ENCODE measurements at places on chromosomes 12 and 14.

- DNase-seq, result no peak
Observed at GRCh38 chr14:93046705-93047050, 69.0 kb downstream of the ITPK1 start.

DNA sequence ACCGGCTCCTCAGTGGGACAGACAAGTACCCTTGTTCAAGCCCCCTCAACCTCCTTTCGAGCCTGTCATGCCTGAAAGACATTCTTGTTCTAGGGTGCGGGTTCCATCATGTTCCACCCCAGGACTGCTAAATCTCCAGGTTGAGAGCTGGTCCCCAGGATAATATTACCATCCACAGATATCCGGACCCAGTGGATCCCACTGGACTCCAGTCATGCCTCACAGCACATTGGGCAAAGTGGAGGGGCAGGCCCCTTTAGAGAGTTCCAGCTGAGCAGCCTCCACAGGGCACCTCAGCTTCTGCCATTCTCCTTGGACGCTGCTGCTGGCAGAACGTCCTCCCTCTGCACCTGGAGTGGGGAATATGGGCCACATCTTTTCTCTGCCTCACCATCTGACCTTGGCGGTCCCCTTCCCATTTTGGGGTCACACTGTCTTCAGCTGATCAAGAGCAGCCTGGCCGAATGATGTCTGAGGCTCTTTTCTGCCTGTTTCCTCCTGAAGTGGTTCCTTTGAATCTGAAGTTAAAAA lies 137.4 kb downstream of the BCL11B start:
- no peak for DNase-seq

DNA sequence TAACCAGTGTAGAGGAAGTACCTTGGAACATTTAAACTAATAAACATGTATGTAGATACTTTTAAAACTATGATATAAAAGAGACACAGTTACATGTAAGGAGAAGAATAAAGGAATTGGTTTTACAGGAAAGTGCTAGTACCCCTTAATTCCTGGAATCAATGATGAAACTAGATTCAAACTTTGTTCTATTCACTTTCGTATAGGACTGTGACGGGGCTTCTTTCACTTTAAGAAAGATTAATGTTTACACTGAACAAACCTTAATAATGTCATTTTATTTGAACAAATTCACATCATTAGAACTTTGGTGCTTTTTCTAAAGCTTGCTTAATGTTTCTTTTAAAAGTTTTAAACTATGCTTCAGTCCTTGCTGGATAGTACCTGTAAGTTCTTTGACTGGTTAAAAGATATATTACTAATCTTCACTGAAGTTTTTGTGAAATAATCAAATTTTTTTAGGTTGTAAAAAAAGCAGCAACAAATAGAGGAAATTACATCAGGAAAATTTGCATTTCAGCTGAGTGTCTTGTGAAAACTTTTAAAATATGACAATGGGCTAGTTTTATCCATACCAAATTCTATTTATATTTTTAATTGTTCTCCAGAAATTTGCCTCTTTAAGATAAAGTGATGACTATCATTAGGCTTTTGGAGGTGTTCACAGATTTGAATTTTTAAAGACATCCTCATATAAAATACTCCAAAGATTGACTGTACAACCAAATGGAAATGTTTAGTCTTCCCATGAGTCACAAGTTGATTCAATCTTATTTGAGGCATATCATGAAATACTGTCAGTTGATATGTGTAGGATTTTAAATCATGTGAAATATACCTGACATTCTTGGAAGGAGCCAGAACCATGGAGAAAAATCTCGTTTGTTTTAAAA lies 36.2 kb downstream of the PAPOLA start:
- DNase-seq, result no peak

DNA sequence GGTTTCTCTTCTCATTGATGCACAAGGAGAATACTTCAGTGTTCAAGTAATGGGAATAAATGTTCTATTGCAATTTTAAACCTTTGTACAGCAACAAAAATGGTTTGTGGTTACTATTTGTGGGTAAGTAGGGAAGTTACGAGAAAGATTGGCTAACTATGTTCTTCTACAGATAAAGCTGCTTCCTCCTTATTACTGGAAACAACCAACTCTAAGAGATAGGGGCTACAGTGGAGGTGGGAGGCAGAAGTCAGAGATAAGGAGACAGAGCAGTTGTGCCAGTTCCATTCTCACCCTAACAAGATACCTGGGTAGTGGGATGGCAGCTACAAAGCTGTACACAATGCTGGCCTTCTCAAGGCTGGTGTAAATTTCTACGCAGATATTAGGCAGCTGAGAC lies 16.2 kb downstream of the NOXRED1 start:
- DNase-seq, result no peak

DNA sequence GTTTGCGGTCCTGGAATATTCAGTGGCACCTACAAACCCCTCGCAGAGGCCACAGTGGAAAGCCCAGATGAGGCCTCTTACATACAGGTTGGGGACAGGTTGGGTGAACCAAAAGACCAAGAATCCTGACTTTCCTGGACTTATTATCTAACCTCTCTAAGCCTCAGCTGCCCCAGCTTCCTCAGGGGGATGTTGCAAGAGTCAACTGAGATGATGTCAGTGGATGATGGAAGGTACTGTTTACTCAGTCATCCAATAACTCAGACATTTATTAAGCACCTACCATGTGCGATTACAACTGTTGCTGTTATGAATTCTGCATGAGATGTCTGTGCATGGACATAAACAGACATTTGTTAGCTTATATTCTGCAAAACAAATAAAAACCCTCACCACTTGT lies 72.8 kb downstream of the RFX4 start:
- no peak for DNase-seq

- DNase-seq, result no peak
Observed at GRCh38 chr14:103688441-103688840, 26.8 kb downstream of the XRCC3 start.

DNA sequence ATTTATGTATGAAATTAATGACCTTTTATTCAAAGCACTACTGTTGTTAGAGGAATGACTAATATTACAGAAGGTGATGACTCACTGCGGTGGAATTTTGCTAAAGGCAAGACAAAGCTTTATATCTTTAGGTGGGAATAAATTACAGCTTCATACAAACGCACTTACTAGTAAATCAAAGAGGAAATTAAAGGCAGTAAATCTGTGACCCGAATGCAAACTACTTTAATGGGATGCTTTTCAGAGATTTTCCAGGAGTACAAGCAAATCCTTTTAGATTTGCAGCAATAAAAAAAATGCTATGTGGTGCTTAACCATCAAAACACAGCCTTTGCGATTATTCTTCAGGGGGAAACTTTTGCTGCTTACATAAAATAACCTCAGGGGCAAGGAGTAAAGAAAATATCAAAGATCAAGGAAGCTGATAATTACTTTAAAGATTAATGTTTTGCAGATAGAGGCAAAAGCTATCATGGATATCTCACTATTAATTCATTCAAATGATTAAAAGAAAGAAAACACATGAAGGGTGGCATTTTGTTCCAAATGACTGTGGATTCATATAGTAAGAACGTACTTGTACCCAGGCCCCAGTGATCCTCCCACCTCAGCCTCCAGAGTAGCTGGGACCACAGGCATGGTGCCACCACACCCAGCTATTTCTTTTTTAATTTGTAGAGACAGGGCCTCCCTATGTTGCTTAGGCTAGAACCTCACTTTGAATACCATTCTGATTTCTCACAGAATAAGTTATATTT lies 98.9 kb downstream of the DENND5B start:
- no peak for DNase-seq

DNA sequence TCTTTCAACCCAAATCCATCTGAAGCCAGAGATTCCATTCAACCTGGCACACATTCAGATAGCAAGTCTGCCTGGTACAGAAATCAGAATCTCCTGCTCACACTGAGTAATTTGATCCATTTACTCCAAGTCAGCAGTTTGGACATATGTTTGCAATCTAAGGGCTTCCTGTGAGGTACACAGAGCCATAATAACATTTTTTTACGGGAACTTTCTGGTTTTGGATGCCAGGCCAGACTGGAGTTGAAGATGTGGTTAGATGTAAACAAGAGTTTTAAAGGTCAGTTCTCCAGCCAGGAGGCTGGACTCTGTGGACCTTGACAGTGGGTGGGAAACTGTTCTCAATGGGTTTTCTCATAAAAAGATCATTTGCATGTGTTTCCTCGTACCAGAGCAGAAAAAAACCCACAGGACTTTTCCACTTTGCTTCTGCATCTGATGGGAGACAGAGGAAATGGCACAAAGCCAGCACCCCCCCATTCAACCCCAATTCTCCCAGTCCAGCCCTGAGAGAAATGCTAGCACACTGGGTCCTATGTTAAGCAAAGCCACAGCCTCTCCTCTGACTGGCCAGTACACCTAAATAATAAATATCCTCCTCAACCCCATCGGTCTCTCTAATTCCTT lies 17.7 kb upstream of the TSPAN11 start:
- DNase-seq, result no peak

GRCh38 chr12:49979016-49979586 lies 6.4 kb downstream of the AQP6 start:
- no peak for DNase-seq

- DNase-seq, result no peak
Observed at GRCh38 chr12:52469853-52470252, 3.8 kb downstream of the KRT6C start.

DNA sequence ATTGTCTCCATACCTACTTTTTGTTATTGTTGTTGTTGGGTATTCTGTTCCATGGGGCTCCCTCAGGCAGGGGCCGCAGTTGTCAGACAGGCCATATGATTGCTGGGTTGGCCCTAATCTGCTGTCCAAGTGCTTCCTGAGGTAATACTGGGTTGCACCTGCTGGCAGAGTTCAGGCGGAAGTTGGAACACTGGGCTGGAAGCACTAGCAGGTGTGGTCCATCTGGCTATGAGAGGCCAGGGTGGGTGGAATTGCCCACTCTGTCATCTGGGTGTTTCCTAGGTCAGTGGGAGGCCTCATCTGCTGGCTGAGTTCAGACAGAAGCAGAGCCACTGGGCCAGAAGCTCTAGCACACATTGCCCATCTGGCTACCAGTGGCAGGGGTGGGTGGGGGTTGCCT lies 81.3 kb upstream of the NID2 start:
- no peak for DNase-seq

DNA sequence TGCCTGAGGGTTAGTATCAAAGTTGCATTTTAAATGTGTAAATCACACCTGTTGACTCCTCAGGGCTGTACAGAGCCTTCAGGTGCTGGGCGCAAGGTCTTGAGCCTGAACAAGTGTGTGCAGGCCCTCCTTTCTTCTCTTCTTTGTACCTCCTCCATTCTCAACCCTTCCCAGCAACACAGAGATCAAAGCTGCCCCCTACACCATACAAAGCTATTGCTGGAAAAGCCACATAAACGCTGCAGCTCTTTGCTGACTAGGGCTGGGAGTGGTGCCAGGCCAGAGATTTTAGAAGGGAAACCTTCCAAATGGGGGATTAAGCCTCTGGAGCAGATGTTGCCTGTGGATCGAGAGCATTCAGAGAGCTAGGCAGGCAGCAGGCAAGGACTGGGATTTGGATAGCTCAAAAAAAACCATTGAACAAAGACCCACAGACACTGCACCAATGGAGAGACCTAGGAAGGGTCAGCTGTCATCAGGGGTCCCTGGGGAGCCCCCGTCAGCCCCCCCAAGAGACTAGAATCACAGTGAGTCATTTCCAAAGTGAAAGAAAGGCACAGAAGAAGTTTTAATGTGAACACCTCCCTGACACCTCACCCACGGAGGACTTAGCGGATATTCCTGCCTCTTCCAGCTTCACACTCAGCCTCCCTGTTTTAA lies 18.2 kb upstream of the SUSD6 start:
- DNase-seq, result no peak

DNA sequence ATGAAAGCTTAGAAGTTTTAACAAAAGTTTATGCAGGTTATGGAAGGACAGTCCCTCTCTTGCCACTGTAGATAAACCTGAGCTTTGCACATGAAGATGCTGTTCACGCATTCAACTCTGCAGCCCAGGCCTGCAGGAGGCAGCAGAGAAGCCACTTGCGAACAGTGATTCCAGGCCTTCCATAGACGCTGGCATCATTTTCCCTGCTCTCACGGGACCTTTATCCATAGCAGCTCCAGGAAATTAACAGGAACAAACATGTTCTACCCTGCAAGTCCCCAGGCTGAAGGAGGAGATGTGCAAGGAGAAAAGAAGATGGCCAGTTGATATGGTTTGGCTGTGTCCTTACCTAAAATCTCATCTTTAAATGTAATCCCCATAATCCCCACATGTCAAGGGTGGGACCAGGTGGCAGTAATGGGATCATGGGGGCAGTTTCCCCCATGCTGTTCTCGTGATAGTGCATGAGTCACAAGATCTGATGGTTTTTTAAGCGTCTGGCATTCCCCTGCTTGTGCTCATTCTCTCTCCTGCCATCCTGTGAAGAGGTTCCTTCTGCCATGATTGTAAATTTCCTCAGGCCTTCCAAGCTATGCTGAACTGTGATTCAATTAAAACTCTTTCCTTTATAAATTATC lies 2.0 kb downstream of the ERP27 start:
- DNase-seq, result no peak

DNA sequence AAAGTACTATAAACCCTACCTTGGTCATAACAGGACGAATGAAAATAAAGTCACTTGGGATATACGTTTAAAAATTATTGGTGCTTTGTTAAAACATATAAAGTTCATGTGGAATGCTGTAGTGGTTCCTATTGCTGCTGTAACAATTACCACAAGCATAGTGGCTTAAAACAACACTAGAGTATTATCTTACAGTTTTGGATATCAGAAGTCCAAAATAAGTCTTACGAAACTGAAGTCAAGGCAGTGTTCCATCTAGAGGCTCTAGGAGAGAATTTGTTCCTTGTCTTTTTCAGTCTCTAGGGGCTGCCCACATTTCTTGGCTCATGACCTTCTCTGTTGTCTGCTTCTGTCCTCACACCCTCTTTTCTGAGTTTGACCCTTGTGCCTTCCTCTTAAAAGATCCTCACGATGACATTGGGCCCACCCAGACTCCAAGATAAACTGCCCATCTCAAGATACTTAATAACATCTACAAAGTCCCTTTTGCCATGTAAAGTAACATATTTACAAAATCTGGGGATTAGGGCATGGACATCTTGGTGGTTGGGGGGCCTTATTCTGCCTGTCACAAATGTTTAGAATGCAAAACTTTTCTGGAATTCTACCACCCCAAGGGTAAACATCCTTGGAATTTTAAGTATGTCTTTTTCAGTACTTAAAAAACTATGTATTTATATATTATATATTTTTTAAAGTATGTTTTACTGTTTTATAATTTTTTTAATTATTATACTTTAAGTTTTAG lies 178.1 kb downstream of the ETNK1 start:
- DNase-seq, result no peak

DNA sequence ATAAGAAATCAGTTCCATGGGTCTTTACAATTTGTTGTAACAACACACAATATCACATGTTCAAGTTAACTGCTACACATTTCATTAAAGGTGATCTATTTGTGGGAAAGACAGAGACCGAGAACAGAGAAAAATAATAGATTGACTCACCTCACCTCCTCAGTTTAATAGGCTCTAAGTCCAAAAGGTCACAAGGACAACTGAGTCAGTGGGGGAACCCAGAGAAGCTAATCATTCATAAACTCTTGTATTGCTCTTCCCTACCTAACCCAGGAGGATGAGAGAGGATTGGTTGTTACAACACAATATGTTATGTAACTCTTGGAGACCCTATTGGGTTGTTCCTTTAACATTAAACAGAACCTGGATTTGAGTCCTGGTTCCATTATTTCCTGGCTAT lies 72.2 kb upstream of the CRY1 start:
- no peak for DNase-seq

- no peak for DNase-seq
Observed at GRCh38 chr14:24761141-24761540, 127.2 kb upstream of the GZMB start.

GRCh38 chr12:124053851-124054250 lies 80.8 kb downstream of the ZNF664 start:
- DNase-seq, result no peak
